Uterus (tissue), 4 donors: ENCODE measurements at places on chromosomes 1 and 21. TPM values are rescaled to one million over a fixed set of nuclear protein-coding genes. Genes with fewer than 3 reads are reported as not detected.
A peak's percentile ranks its signal among the peaks of the same experiment; 100 is the strongest.

GRCh38 chr1:200669314-200670241 is at the start of gene DDX59:
DDX59 (minus strand) TSS chr1:200669907; CDS start chr1:200666740, 3,167 bp downstream.
- DNase-seq = peak; percentile 96

- no peak for DNase-seq
Observed at GRCh38 chr1:179677882-179678281, 65.2 kb upstream of the FAM163A start.

- DNase-seq = no peak
Observed at GRCh38 chr1:244237445-244237844, 186.4 kb downstream of the ZBTB18 start.

DNA sequence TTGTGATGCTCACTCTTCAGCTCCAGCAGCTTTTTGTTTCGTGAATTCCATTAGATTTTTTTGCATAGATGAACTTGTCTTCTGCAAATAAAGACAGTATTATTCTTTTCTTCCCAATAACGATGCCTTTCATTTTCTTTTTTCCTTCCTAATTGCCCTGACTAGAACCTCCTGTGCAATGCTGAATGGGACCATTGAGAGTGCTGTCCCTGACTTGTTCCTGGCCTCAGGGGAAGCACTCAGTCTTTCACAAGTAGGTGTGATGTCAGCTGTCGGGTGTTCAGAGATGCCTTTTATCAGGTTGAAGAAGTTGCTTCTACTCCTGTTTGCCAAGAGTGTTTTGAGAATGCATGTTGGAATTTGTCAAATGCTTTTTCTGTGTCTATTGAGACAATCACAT is 64.3 kb upstream of the ADARB1 start:
- DNase-seq = no peak

GRCh38 chr1:209621286-209621685 is 30.9 kb downstream of the LAMB3 start:
- DNase-seq = no peak

DNA sequence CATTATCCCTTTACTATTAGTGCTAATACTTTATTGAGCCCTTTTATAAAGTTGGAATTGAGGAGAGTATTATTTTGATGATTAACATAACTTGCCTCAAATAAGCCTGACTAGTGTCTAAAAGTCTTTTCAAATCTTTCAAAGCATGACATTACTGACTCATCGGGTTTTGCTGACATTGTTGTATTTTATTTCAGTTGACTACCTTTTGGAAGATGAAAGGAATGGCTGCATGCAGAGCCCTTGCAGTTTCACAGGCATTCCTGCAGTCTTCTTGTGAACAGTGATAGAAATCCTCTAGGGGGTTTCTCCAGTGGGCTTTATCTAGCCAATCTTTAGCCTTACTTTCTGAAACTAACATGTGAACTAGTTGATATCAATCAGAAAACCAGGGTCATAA is 43.0 kb upstream of the TMEM61 start:
- DNase-seq = no peak

DNA sequence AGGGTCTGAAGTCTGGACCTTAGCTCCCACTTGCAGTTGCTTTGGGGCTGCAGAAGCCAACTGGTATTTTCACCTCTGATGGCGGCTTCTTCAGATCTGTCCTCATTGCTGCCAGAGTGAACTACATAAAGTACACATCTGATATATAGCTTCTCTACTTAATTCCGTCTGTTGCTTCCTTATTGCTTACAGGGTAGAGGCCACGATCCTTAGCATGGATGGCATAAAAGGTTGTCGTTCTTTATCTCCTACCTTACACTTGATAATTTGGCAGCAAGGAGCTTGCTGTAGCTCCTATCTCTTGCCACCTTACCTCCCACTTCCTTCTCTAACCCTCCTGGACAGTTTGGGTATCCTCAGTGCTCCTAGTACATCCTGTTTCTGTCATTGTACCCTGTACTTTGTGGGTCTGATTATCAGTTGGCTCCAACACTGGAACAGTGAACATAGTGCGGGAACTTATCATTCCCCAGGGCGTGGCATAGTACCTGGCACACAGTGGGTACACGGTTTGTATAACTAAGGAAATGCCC is 30.9 kb upstream of the NBL1 start:
- no peak for DNase-seq

GRCh38 chr1:30645807-30646206 is 77.6 kb downstream of the MATN1 start:
- no peak for DNase-seq

GRCh38 chr1:162070094-162070748 is 730 bp downstream of the NOS1AP start:
- DNase-seq = no peak

DNA sequence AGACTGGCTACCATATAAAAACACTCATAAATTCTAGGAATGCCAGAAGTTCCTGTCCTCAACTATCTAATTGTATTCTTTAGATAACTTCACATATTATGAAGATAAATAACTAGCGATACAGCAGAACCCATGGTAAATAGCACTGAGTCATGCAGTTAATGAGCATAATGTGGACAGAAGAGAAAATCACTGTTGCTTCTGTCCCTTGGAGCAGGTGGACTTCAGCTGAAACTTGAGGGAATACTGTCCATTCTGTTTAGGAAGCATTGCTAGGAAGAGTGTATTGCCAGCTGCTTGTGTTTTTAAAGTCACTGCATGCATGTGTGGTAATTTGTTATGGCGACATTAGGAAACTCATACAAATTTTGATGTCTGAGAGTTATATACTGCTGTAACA is 854.4 kb downstream of the LTN1 start:
- no peak for DNase-seq

- no peak for DNase-seq
Observed at GRCh38 chr1:207282496-207283380, 38.7 kb upstream of the CD55 start.

DNAJC28 gene
- total RNA-seq = 2.1 TPM

CHAF1B gene
- total RNA-seq = 3.0 TPM

PAQR6 gene
- total RNA-seq = 1.1 TPM

OR2T33 gene
- total RNA-seq = not detected
